ENCODE measurements at places on chromosomes 5 and 9. TPM values are rescaled to one million over a fixed set of nuclear protein-coding genes. Genes with fewer than 3 reads are reported as not detected.

IRX4 gene
- 19.6 TPM for total RNA-seq

DNA sequence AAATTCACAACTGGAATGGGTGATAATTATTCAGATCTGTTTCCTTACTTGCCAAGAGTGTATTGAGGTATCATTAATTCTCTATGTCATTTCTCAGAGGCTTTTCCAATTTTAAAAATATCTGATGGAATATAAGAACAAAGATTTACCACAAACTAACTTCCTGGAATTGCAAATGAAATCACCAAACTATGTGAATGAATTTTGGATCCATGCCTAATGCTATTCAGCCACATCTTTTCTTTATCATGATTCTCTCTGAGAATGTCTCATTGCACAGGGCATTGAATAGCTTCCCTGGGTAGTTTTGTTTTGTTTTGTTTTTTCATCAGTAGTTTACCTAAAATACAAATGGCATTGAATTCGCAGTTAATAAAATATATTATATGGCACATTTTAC is 146.9 kb upstream of the FBN2 start:
- no peak for DNase-seq

DNA sequence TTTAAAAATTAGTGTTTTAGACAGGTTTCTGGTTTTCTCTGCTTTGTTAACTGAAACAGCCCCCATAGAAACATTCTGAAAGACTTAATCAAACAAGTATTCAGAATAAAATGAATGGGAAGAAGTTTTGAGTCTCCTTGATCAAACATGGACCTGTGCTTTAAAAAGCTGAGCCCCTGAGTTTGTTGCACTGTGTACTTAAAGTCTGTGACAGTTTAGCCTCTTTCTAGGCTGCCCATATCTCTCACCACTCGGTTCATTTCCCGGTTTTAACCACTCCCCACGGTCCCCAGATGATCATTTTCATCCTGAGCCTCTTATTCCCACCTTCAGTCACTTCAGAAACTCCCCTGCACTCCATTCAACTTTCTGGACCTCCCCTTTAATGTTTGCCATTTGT is 215.9 kb upstream of the DMRT1 start:
- DNase-seq, result no peak

ATG12 gene
- 23.6 TPM for total RNA-seq

DNA sequence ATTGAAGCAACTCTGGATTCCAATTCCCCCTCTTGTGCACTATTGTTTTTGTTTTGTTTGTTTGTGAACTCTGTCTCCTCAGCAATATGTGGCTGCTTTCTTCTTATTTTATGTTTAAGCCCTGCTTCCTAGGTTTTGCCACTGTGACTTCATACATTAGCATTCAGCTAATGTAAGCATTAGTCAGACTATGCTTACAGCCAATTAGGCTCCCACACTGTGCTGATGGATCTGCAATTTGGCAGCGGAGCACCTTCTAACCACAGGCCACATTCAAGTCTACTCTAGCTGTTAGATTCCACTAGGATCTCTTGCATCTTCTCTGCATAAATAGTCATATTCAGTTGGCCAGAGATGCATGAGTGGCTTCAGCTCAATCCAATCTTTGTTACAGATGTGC is 9.6 kb upstream of the BICD2 start:
- DNase-seq, result no peak

GCNT4 gene
- total RNA-seq, result 0.17 TPM

FOXD4L6 gene
- total RNA-seq, result not detected

DNA sequence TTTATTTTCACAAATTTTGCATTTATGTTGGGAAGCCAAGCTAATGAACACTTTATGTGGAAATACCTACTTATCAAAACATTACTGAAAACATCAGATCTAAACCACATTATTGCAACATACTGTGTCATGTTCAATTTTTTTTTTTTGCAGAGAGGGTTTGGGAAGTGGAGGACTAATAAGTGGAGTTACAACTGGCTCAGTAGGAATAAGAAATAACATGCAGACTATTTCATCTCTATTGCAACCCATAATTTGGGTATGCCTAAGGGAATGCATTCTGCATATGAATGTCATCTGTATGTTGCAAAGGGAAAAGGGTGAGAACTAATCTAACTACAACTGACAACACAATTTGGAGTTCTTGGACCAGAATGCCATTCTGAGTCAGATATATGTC is 41.8 kb downstream of the APC start:
- no peak for DNase-seq

GRCh38 chr5:104628911-104629310 is 1066.3 kb upstream of the NUDT12 start:
- no peak for DNase-seq

DNA sequence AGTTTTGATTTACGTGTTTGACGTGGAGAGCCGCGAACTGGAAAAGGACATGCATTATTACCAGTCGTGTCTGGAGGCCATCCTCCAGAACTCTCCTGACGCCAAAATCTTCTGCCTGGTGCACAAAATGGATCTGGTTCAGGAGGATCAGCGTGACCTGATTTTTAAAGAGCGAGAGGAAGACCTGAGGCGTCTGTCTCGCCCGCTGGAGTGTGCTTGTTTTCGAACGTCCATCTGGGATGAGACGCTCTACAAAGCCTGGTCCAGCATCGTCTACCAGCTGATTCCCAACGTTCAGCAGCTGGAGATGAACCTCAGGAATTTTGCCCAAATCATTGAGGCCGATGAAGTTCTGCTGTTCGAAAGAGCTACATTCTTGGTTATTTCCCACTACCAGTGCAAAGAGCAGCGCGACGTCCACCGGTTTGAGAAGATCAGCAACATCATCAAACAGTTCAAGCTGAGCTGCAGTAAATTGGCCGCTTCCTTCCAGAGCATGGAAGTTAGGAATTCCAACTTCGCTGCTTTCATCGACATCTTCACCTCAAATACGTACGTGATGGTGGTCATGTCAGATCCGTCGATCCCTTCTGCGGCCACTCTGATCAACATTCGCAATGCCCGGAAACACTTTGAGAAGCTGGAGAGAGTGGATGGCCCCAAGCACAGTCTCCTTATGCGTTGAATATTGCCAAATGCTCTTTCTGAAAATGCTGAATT is 850 bp downstream of the RRAGA start:
- no peak for DNase-seq

GRCh38 chr5:119366540-119366881 is 10.7 kb downstream of the TNFAIP8 start:
- DNase-seq, result no peak

TESK1 gene
- 28.8 TPM for total RNA-seq

OR2Y1 gene
- total RNA-seq, result not detected

GRCh38 chr5:142816531-142817430 is 46.6 kb downstream of the ARHGAP26 start:
- DNase-seq, result peak; percentile 70

RHOBTB3 gene
- 90.0 TPM for total RNA-seq

- DNase-seq, result no peak
These were observed 51.0 kb downstream of the TRPC7 start for GRCh38 chr5:136314302-136314701.

All from left ventricle myocardium superior (tissue), 1 donor.